ENCODE measurements at places on chromosomes 1 and 21.

GRCh38 chr1:243628476-243628907, 221.6 kb downstream of the AKT3 start:
- DNase-seq: no peak

DNA sequence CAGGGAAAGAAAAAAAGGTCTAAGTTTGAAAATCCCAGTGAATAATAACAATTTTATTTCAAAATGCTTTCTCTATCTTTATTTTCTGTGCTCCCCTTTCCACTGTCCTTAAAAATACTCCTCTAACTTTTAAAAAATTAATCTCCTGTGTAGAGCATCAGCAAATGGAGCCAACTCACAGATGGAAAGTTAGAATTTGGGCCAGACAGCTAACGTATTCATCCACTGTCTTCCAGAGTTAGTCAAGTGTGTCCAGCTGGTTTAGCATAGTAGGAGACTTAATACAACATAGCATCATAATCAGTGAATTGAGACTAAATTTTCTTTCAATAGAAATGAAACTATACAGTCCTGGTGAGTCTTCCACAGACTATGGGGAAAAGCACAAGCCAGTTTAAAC, 419.0 kb upstream of the LRRC7 start:
- DNase-seq: no peak

DNA sequence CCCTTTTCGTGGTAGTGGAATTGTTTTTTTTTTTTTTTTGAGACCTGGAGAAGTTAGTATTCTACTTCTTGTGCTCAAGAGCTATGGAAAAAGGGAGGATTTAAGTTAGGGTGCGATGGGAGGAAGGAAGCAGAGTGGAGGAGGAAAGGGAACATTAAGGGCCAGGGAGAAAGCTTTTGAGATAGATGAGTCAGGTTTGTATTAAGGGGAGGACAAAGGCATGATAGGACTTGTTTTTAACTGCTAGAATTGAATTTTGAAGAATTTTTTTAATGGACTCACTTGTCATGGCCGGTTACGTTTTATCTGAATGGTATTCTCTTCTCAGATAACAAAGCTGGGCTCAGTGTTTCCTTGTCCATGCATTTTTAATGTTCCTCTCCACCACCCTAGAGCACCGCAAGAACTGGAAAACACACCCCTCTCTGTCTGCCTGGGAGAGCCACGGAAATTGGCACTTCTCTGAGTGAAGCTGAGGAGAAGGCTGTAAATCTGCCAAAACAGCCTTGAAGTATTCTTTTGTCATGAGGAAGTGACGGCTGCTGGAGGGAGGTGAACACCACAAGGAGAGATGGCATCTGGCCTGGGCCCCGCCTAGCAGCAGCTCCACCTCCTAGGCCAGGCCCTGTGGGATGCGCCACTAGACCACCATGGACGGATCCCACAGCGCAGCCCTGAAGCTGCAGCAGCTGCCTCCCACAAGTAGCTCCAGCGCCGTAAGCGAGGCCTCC, 3.5 kb downstream of the NIPAL3 start:
- peak; percentile 67 for DNase-seq

- DNase-seq: peak; percentile 52
Observed at GRCh38 chr1:1462318-1462966, 9.1 kb upstream of the ATAD3B start.
